ENCODE measurements at places on chromosomes 11 and 22. TPM values are rescaled to one million over a fixed set of nuclear protein-coding genes. Genes with fewer than 3 reads are reported as not detected.

The CCDC15 gene
- total RNA-seq: 2.4 TPM

GRCh38 chr22:16808744-16809143 is 16.5 kb downstream of the XKR3 start:
- no peak for ATAC-seq

The POU2AF2 gene
- not detected for total RNA-seq

The RTN4R gene
- 3.9 TPM for total RNA-seq

The KCNJ5 gene
- total RNA-seq: 0.08 TPM

- ATAC-seq: no peak
Measured at GRCh38 chr22:50569896-50570535, 7.3 kb upstream of the SYCE3 start.

DNA sequence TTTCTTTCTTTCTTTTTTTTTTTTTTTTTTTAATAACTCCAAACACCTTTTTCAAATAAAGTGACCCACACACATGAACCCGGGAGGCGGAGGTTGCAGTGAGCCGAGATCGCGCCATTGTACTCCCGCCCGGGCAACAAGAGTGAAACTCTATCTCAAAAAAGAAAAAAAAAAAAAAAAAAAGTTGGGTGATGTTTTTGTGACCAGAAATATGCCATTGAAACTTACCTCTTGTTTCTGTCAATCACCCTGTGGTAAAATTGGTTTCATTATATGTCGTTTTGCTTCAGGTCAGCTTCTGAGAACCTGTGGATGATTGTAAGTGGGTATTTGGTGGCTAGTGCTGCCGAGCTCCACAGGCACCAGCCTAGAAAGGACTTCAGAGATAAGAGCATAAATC is 238.8 kb downstream of the TBC1D22A start:
- no peak for ATAC-seq

GRCh38 chr11:118953265-118953664 is 2.8 kb upstream of the UPK2 start:
- no peak for ATAC-seq

GRCh38 chr11:102807921-102808320 is 10.0 kb upstream of the MMP1 start:
- peak; percentile 33 for ATAC-seq

The PANX3 gene
- total RNA-seq: not detected
